Endothelial cell (in vitro differentiated cells): ENCODE measurements at places on chromosomes 6 and 20.

DNA sequence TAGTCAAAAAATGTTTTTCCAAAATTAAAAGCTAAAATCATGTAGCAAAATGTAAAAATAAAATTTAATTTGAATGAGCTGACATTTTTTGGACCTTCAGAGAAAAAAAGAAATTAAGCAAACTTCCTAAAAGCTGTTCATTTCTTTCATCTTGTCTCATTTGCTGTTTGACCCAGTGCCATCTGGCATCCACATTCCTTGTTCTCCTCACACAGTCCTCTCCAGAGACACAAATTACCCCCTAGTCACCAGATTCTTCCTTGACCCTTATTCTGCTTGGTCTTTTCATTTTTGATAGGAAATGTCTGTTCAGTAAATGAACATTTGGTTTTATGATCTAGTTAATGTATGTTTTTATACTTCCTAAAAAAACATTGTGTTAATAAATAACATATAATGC lies 55.2 kb downstream of the HDDC2 start:
- no peak overlapping the region for H3K27ac ChIP-seq
- no peaks in the 10 kb centered on the region for H3K4me1 ChIP-seq
- peaks cover 10% of the 10 kb centered on the region for H3K36me3 ChIP-seq
- no peaks in the 10 kb centered on the region for H3K27me3 ChIP-seq
- no peak for DNase-seq

DNA sequence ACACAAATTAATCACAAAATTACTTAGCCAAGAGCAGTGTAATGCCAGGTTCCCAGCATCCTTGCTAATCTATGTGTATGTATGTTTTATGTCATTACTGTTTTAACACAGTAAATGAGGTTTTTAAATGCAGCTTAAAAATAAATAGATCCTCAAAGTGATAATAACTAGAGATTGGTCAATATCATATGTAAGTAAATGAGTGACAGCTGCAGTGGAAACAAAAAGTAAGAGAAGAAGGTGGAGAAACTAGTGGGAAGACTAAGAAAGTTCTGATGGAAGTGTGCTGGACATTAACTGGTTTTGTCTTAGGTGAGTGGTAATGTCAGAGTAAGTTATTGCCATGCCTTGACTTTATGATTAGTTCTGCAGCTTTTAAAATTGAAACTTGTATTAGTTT lies 1.9 kb upstream of the GJB7 start:
- no peak overlapping the region for H3K4me3 ChIP-seq
- no peak for DNase-seq
- H3K4me1 ChIP-seq = peaks cover 15% of the 10 kb centered on the region
- H3K27me3 ChIP-seq = peaks cover 2% of the 10 kb centered on the region

DNA sequence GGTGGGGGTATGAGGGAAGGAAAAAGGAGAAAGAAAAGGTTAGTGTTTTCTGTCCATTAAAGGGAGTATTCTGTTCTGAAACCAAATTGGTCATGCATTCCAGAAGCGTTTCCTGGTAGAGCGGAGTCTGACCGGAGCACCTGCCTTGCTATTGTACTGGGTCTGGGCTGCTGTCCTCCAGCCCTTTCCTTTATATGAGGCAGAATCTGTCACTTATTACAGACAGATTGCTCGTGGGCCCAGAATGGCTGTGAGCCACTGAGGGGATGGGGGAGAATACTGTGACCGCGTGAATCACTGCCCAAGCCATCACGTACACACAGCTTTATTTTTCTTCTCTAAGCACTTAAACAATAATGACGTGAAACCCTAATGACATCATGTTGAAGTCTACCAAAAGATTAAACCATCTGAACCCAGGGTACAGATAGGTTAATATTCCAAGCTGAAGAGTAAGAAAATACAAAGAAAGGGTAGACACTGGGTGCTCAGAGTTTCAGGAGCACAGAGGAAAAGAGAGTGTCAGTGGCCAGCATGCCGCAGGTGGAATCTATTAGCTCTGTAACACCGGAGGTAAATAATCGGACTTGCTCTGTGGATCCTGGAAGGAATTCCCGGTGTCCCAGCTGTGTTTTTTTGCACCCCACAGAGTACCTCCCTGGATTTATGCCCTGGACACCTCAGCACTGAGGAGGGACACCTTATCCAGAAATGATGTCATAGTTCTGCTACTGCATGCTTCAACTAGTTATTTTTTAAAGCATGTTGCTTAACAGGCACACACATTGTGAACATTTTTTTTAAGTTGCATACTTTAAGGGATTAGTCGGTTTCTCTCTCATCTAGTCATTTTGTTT lies 573.3 kb downstream of the PKHD1 start:
- DNase-seq = no peak
- no peaks in the 10 kb centered on the region for H3K27me3 ChIP-seq
- no peak overlapping the region for H3K27ac ChIP-seq
- no peaks in the 10 kb centered on the region for H3K4me1 ChIP-seq
- no peak overlapping the region for H3K4me3 ChIP-seq

- peak overlapping the region; percentile 100 for H3K4me3 ChIP-seq
- peaks cover 20% of the 10 kb centered on the region for H3K27me3 ChIP-seq
- H3K4me1 ChIP-seq = peaks cover 47% of the 10 kb centered on the region
- DNase-seq = peak; percentile 55
- peak overlapping the region; percentile 100 for H3K27ac ChIP-seq
These were observed 1.1 kb upstream of the CLIC1 start for GRCh38 chr6:31737315-31737990.

- H3K27ac ChIP-seq = no peak overlapping the region
- H3K36me3 ChIP-seq = peaks cover 8% of the 10 kb centered on the region
- H3K4me1 ChIP-seq = peaks cover 11% of the 10 kb centered on the region
- H3K4me3 ChIP-seq = no peak overlapping the region
These were observed 41.1 kb downstream of the PDE10A start for GRCh38 chr6:165621940-165622339.

- no peaks in the 10 kb centered on the region for H3K27me3 ChIP-seq
- peaks cover 20% of the 10 kb centered on the region for H3K4me1 ChIP-seq
- H3K36me3 ChIP-seq = no peaks in the 10 kb centered on the region
- DNase-seq = no peak
- no peak overlapping the region for H3K27ac ChIP-seq
These were observed 241.4 kb downstream of the EPHA7 start for GRCh38 chr6:93177918-93178317.

DNA sequence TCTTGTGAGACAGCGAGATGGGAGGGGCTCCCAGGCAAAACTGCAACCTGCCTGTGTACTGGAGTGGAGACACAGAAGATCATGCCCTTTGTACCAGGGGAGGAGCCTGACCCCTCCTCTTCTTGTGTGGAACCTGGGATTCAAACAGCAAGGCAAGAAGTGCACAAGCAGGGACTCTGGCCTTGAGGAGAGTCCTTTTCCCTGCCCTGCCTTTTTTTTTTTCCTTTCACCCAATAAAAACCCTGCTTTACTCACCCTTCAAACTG lies 251.8 kb upstream of the OPRM1 start:
- peaks cover 3% of the 10 kb centered on the region for H3K27me3 ChIP-seq
- no peak for DNase-seq
- H3K27ac ChIP-seq = no peak overlapping the region
- H3K36me3 ChIP-seq = no peaks in the 10 kb centered on the region
- peaks cover 15% of the 10 kb centered on the region for H3K4me1 ChIP-seq
